ENCODE measurements at places on chromosomes 11 and 22.

DNA sequence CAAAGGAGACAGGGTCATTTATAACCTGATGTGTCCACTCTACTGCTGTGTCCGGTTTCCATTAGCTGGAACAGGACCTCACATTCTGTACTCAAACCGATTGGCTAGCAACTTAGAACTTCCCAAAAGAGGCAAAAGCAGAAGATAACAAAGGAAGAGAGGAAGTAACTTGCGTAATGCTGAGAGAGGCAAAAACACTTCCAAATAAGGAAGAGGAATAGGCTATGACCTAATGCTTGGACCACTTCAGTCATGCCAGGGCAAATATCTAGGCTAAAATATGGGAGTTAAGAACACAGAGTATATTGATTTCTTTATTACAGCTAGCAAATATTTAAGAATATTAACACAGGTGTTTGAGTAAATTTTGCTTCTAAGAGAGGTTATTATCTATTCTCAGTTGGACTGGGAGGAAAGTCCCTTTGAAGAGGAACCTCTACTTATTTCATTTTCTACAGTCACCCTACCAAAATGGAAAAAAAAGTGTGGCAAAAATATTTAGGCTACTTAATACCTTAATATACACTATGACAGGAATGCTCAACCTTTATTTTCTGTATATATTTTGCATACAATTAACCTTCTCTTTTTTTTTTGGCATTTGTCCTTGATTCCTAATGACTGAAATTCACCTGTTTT, 499.8 kb upstream of the CHORDC1 start:
- no peak for DNase-seq

- DNase-seq = peak; percentile 36
These were observed 29.6 kb downstream of the CAT start for GRCh38 chr11:34468209-34468841.

- DNase-seq = no peak
These were observed 1206.6 kb downstream of the BRD1 start for GRCh38 chr22:48621085-48621484.

DNA sequence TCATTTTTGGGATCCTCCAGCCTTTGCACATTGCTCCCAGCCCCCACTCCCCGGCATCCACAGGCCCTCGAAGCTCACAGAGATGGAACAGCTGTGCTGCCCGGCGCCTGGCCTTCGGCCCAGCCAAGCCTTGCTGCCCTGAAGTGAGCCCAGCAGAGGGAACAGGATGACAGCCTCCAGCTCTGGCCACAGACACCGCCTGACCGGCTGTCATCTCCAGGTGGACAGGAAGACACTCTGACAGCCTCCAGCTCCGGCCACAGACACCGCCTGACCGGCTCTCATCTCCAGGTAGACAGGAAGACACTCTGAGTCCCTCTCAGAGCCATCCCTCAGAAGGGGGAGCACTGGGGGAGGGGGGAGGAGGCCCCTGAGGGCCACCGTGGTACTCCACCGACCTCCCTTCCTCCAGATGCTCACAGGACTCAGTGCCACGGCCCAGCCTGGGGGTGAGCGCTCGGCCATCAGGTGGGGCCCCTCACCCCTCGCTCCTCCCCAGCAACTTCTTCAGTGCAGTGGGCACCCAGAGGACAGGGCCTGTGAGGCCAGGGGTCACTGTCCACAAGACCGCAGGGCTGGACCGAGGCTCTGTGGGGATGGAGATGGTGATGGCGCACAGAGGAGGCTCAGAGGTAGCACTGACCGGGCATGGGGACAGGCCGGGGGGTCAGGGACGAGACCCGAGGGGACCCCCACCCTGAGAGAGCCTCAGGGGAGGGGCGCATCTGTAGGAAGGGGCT, 58.6 kb downstream of the BRD1 start:
- no peak for DNase-seq

- no peak for DNase-seq
These were observed 758 bp downstream of the GALNT18 start for GRCh38 chr11:11620921-11621572.

DNA sequence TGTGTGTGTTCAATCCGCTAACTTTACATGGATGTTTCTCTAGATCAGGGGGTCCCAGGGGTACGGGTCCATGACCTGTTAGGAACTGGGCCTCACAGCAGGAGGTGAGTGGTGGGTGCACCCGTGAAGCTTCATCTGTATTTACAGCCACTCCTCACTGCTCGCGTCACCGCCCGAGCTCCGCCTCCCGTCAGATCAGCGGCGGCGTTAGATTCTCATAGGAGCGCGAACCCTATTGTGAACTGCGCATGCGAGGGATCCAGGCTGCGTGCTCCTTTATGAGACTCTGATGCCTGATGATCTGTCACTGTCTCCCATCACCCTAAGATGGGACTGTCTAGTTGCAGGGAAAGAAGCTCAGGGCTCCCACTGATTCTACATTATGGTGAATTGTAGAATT, 31.9 kb downstream of the MRGPRD start:
- no peak for DNase-seq

- DNase-seq = no peak
These were observed 20.8 kb downstream of the MYBPC3 start for GRCh38 chr11:47331454-47332302.

DNA sequence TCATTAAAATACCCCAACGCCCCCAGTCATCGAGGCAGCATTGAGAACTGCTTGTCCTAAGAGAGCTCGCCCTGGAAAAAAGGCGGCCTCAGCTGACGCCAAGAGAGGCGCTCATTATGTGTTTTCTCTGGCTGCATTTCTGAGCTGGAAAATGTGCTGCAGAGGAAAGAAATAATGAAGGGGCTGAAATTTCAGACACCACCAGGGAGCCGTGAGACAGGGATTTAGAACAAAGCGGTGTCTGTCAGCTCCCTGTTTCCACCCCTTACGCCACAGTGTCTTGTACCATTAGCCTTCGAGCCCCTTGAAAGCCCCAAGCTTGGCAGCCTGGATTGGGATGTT, 14.4 kb downstream of the USH1C start:
- no peak for DNase-seq

- no peak for DNase-seq
These were observed 24.4 kb upstream of the ACR start for GRCh38 chr22:50713571-50714056.

- no peak for DNase-seq
These were observed 434 bp downstream of the BANF1 start for GRCh38 chr11:66002648-66003225.

- no peak for DNase-seq
These were observed 941.0 kb upstream of the CHORDC1 start for GRCh38 chr11:91163619-91164451.

GRCh38 chr11:117870103-117870952, 6.1 kb downstream of the FXYD6 start:
- no peak for DNase-seq

- DNase-seq = no peak
These were observed 12.2 kb downstream of the RPS6KA4 start for GRCh38 chr11:64371201-64371600.

- no peak for DNase-seq
These were observed 58.9 kb downstream of the CLPB start for GRCh38 chr11:72375241-72375960.

DNA sequence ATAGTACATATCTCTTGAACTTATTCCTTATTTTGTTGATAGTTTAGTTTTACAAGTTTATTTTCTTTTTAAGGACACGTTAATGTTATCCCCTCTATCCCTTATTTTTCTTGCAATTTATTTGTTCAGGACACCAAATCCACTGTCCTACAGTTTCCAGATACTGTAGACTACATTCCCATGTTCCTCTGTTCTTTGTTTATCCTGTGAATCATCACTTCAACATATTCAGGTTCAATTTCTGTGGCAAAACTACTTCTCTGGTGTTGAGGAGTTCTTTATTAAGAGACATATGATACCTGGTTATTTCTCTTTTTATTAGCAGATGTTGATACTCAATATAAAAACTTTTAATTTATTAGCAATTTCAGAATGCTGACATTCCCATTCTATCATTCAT, 72.8 kb upstream of the CLNS1A start:
- no peak for DNase-seq

DNA sequence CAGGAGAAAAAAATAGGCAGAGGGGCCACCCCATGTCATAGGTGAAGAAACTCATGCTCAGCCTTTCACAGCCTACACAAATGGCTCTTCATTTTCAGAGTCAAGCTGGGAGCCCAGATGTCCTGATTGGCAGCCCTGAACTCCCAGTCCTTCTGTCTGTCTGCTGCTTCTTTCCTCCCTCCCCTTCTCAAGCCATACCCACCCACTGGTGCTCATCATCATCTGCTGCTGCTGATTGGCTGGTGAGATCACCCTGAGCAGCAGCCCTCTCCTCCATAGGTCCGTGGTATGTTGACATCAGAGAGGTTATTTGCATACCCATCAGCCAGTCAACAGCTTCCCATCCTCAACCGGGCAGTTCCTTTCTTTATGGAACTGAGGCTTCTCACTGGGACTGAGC, 46.1 kb upstream of the PRDM11 start:
- peak; percentile 32 for DNase-seq

DNA sequence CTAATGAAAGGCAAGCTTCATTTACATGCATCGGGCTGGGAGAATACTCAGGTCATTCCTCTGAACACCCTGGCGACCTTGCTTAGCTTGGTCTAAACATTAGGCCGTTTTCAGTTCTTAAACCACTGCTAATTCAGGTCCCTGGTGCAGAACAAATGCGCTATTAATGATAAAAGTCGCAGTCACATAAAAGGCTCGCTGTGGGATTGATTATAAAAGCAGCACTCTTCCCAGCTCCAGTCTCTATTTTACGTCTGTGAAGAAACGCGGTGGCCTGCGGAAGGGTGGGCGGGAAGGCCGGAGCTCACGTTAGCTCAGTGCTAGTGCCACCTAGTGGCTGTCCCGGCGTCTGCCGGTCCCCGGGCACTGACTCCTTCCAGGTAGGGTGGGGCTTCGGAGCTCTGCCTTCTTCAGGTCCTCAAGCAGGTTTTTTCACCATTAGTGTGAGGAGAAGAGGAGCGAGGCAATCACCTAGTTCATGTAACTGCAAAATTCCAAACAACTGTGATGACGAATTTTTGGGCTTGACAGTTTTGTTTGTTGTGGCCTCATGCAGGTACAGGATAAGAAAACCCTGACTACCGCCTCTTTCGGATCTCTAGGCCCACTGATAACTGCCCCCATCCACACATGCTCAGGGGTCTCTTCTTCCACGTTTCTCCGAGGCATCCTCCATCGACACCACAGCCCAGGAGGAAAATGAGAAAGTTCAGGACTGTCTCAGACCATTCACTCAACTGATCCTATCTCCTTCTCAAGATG, 66.5 kb upstream of the CLMP start:
- peak; percentile 58 for DNase-seq

DNA sequence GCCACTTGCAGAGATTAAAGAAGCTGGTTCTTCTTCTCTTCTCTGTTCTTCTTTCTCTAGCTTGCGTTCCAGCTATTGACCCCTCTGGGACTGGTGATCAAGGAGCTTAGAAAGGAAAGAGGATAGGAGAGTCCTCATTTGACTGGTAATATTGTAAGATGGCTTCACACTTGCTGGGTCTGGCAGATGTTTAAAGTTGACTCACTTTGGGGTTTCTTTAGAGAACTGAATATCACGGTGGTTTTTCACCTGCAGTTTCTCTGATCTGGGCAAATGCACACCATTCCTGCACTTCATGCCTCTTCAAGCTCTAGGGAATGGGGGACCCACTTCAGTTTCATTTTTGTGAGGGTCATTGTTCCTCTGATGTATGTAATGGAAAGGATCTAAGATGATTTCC, 41.8 kb upstream of the DEUP1 start:
- no peak for DNase-seq

- DNase-seq = no peak
These were observed 4.7 kb downstream of the UCP2 start for GRCh38 chr11:73977856-73978519.
